NCI-H524 (cell line): ENCODE measurements at places on chromosomes 4 and X.

DNA sequence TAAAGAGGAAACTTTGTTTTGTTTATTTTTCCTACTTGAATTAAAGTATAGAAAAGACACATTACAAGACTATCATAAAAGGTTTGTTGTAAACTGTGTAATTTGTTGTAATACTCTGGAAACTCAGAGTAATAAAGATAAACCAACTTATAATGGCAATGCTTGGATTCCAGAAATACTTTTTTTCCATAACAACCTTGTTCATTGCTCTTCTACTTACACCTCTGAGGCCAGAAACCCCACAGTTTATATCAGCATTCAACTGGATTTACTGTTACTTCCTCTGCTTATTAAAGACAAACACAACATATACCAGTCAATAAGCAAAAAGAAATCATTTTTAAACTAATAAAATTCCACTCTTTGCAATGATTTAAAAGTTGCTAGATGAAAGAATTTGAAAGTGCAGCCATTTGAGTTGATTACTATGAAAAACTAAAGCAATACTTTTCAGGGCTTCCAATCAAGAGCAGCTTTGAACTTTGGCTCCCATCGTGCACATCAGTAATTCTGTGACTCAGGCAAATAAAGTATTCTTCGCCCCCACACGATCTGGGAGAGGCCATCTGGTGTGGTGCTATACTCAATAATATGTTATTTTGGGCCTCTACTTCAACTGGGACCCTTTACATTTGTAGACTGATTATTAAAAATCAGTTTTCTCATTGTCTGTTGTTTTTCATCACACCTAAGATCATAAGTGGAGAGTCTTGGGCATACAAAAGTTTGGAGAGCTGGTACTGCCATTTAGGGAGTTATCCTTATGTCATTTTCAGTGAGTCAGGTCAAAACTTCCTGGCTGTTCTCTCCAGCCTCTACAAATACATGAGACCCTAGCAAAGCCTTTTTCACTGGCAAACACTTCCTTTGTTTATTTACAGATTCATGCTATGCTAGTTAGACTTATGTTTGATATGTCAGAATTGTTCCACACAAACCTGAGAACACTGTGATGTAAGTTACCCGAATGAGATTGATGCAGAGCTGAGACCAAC, 20.5 kb downstream of the DDIT4L start:
- DNase-seq, result no peak

- no peak for DNase-seq
Measured at GRCh38 chrX:6383917-6384316, 151.0 kb downstream of the VCX3A start.

GRCh38 chr4:40990236-40990898, 224.0 kb downstream of the APBB2 start:
- no peak for DNase-seq

GRCh38 chr4:4302001-4302400, 11.9 kb downstream of the ZBTB49 start:
- no peak for DNase-seq

- no peak for DNase-seq
Measured at GRCh38 chrX:80282535-80282934, 137.7 kb upstream of the TENT5D start.
